Urinary bladder (tissue), 4 donors: ENCODE measurements at places on chromosomes 6 and 20. TPM values are rescaled to one million over a fixed set of nuclear protein-coding genes. Genes with fewer than 3 reads are reported as not detected.

C2 gene
- 10.0 TPM for polyA plus RNA-seq

FAM83B gene
- 0.72 TPM for polyA plus RNA-seq

PTP4A1 gene
- polyA plus RNA-seq, result 19.1 TPM

CLIC5 gene
- polyA plus RNA-seq, result 2.4 TPM

SLC26A8 gene
- 0.09 TPM for polyA plus RNA-seq

FGD2 gene
- 10.5 TPM for polyA plus RNA-seq

MTFR2 gene
- polyA plus RNA-seq, result 0.43 TPM

GRCh38 chr6:5532941-5533340 lies 271.6 kb downstream of the FARS2 start:
- DNase-seq, result no peak

GRCh38 chr6:129575378-129576118 lies 134.4 kb downstream of the ARHGAP18 start:
- DNase-seq, result no peak

GRCh38 chr6:66226109-66226508 lies 519.1 kb upstream of the EYS start:
- no peak for DNase-seq

DNA sequence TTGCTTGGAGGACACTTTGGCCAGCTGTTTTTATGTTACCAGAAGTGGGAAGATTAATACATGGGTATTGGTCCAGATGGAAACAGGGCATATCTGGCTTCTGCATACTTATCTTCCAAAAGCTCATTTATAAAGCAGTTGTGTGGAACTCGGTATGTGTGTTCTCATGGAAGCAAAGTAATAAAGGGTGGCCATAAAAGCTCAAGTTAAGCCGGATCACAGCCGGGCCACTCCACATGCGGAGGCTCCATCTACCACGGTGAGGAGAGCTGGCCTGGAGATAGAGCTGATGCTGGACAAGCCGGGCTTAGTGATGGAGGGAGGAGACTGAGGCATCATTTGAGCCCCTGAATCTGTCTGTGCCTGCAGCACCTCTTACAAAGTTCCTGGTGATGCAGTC lies 38.6 kb upstream of the KIF16B start:
- DNase-seq, result no peak

- DNase-seq, result no peak
Measured at GRCh38 chr20:38723017-38723847, 1.1 kb upstream of the SLC32A1 start.

DNA sequence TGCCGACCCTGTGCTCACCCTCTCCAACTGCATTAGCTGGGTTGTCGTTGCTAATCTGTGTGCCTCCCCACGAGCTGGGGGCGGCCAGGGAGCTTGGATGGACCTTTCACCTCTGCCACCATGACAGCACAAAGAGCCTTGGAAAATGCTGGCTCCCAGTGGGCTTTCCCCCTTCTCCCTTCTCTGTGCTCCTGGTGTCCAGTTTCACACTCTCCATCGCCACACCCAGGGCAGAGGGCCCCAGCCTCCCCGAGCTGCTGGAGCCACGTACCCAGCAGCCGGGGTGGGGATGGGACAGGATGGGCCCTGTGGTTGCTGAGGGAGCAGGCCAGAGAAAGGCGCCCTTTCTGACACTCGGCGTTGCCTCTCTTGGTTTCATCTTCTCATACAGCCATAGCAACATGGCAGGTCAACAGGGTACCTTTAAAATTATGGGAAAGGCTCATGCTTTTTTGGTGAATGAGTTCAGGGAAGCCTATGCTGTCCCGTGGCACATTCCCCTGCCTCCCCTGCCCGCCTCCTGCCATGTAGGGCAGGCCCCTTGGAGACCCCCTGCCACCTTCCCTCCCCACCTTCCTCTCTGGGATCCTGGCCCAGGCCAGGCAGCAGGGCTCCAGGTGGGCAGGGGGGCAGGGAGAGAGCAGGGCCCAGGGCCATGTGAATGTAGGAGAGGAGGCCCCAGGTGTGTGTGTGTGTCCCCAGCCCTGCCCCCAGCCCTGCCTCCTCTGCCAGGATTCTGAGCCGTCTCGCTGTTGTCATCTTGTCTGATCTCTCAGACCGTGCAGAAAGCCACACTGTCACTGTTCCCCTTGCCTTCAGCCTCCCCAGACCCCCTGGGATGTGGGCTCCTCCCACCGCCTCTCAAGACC lies 85.2 kb upstream of the CCDC167 start:
- DNase-seq, result no peak

- DNase-seq, result no peak
Measured at GRCh38 chr6:74931558-74931957, 274.3 kb downstream of the COL12A1 start.

DNA sequence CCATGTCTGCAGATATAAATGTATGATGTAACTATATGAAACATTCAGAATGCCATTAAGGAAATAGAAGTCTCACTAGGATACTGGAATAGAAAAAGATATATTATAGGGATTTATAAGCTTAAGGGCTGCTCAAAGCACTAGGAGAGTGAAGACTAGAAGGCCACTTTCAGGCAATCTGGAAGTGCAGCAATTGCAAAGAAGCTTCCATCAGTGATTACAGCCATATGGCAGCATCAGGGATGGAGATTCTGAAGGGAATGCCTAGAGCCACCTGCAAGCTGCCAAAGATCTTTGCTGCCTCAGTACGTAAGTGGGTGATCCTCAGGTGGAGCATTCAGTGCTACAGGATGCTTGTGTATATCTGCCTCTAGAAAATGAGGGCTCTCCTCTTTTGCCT lies 796.2 kb upstream of the EPHA7 start:
- DNase-seq, result no peak

DNA sequence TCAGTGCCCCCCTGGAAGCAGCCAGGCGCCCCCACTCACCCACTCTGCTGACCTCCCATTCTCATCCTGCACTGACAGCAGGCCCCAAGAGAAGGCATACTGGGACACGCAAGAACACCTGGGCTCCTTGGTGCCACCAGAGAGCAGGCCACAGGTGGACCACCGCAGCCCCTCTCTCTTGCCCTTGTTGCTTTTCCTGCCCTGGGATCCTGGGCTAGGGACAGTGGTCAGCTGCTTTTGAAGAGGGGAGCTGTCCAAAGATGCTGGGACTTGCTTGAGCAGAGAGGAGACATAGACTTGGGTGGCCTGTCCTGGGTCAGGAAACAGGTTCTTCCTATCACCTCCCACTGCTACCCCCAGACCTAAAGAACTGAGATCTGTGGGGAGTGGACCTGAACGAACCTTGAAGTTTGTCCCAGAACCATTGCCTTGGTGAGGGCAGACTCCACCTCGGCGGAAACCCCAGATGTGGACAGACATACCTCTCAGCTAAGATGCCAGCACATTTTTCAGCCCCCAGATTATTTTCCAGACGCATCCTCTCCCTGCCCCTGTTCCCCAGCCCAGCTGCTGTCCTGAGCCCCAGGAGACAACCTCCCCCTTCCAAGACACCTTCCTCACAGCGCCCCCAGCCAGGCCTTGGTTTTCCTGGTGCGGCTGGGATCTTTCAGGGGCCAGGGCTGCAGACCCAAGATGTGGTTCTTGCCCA lies 1.1 kb downstream of the GLP1R start:
- no peak for DNase-seq

DNA sequence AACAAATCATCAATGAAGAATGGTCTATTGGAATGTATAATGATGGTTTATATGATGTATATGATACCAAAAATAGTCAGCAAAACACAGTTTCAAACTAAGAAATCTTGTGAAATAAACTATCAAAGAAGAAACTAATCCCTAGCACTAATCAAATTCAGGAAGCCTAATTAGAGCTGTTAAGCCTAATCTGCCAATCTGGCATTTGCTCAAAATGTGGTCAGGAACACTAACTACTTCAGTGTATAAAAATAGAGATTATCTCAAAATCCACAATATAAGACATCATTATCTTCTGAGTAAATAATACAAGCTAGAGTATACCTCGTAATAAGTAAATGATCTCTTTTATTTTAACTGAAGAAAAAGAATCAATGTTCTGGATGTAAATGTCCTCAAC lies 12.8 kb upstream of the AKAP7 start:
- no peak for DNase-seq

DNA sequence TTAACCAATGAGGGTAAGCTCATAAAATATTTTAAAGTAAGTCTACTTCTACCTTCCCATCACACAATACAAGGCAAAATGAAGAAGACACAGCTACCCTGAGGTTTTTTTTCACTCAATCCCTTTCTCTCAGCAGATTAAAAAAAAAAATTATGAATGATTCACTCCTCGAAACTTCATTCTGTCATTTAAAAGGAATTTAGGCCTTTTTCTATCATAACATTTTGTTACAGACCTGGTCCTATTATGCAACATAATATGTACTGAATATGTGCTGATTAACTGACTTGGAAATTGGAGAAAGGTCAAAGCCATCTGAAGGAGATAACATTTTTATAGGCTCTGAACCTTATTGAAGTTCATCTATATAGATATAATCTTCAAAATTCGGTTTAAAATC lies 45.5 kb downstream of the PRL start:
- no peak for DNase-seq

- DNase-seq, result no peak
Measured at GRCh38 chr6:133610227-133610840, 278.6 kb upstream of the TCF21 start.

DNA sequence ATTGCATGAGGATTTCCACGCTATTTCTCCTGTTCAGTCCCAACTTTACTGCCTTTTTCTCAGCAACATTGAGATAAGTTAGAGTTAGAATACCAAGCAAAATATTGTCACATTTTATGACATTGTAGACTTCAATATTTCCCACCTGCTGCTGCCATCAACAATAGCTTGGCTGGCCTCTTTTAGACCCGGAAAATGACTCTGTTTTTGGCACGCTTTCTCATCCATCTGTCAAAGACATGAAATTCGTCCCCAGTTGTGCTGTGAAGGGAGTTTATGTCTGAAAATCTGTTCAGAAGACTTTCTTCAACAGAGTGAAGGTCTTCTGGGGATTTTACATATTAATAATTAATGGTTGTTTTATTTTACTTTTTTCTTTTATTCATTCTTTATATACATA lies 857.3 kb downstream of the FRK start:
- no peak for DNase-seq

- no peak for DNase-seq
Measured at GRCh38 chr20:31606804-31607639, 1.9 kb downstream of the ID1 start.

- DNase-seq, result no peak
Measured at GRCh38 chr6:38354037-38354381, 285.7 kb downstream of the BTBD9 start.
